Left cardiac atrium (tissue), 4 donors: ENCODE measurements at places on chromosomes 5 and 9. TPM values are rescaled to one million over a fixed set of nuclear protein-coding genes. Genes with fewer than 3 reads are reported as not detected.

GEMIN5 gene
- 14.3 TPM for total RNA-seq

HK3 gene
- 9.2 TPM for total RNA-seq

FAM169A gene
- total RNA-seq, result 6.9 TPM

ATP10B gene
- 0.12 TPM for total RNA-seq

GFPT2 gene
- 27.3 TPM for total RNA-seq

DNA sequence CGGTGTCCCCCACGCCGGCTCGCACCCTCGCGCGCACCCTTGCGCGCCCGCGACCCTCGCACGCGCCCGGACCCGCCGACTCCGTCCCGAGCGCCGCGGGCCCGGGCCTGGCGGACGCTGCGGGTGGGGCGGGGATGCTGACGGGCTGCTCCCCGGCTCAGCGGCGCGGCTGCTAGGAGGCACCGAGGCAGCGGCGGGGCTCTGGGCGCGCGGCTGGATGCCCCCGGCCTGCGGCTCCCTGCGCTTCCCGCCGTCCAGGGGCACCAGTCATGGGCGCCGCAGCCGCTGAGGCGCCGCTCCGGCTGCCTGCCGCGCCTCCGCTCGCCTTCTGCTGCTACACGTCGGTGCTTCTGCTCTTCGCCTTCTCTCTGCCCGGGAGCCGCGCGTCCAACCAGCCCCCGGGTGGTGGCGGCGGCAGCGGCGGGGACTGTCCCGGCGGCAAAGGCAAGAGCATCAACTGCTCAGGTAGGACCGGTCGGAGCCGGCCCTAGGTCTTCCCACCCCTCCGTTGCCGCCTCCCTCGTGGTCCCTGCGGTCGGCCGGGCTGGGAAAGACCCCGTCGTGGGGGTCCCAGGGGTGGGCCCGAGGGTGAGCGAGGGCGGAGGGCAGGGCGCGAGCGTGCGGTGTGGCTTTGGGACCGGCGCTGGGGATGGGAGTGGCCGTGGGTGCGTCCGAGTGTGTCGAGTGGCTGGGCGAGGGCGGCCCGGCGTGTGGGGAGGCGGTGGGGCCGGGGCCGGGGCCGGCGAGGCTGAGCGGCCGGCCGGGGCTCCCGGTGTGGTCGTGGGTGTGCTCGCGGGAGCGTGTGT lies 530 bp downstream of the TMEFF1 start:
- peak; percentile 24 for DNase-seq

GRCh38 chr9:121765021-121765950 lies 113.9 kb downstream of the DAB2IP start:
- peak; percentile 63 for DNase-seq

DNA sequence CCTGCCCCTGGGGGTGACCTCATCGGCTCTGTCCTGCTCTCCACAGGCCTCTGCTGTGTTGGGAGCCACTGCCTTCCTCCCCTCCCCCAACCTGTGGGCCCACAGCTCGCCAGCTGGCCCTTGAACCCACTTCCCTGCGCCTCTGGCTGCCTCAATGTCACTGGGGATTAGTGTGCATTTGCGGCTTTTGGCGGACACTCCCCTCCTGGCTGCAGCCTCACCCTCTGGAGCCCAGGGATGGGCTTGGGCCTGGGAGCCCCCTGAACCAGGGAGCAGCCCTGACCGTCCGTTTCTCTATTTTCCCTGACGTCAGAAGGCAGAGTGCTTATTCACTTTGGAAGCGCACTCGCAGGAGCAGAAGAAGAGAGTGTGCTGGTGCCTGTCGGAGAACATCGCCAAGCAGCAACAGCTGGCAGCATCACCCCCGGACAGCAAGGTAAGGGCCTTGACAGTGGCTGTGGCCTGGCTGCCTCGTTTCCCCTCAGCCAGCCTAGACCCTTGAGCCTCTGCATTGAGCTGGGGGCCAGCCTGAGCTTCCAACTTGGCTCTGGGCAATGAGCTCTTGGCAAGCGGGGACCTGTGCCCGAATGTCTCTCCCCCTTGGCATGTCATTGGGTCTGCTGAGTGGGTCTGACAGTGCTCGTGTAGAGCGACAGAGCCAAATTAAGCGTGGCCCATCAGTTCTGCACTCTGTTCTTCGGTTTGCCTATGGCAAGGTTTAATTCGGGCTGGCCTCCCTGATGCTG lies 73.1 kb downstream of the RGS3 start:
- peak; percentile 86 for DNase-seq

DNA sequence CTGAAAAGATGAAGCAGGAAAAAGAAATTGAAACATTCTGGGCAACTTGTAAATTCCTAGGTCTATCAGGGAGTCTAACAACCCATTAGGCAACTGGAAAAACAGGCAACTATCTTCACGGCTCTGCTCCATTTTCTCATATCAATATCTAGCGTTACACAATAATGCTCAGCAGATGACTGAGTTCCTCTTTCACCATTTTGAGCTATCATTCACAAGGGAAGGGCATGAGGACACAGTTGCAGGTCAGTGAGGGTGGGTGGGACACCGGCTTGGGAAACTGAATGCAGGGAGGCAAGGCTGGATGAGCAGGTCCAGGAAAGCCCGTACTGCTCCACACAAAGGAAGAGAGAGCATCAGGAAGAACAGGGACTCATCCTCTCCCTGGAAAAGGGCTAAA lies 67.0 kb downstream of the FRMD3 start:
- no peak for DNase-seq

DNA sequence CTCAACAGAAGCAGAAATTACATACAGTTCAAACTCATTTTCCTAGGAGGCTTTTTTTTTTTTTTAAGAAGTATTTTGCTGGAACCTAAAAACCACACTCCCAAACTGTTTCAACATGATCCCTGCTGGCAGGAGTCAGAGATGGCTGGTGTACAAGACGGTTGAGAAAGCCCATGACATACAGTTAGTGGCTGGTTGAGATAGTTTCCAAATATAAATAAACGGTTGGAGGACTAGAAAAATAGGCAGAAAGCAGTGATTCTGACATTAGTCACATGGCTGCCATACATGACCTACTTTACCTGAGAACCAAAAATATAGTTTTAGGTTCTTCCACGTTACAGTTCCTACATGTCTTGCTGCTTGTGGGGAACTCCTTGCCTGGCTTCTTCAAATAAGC lies 31.7 kb upstream of the BASP1 start:
- peak; percentile 55 for DNase-seq

- DNase-seq, result no peak
Observed at GRCh38 chr9:78671785-78672184, 374.9 kb downstream of the PSAT1 start.

DNA sequence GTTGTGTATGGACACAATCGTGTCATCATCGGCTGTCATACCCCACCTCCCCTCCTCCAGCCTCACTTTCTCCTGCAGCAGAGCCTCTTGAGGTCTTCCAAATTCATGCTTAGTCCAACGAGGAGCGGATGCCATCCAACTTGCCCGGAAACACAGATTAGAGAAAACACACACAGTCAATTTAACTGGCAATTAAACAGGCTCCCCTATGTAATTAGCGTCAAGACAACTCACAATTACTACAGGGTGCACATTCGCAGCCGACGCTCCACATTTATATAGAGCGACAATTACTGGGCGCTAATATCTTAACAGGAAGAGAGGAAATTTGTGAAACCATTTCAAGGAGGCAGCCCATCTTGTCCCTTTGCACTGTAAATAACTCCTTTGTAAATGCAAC lies 86.0 kb upstream of the ZNF618 start:
- DNase-seq, result no peak

GRCh38 chr9:116000748-116001329 lies 152.8 kb upstream of the PAPPA start:
- DNase-seq, result no peak
